ENCODE measurements at places on chromosomes 13 and 19. TPM values are rescaled to one million over a fixed set of nuclear protein-coding genes. Genes with fewer than 3 reads are reported as not detected.

DNA sequence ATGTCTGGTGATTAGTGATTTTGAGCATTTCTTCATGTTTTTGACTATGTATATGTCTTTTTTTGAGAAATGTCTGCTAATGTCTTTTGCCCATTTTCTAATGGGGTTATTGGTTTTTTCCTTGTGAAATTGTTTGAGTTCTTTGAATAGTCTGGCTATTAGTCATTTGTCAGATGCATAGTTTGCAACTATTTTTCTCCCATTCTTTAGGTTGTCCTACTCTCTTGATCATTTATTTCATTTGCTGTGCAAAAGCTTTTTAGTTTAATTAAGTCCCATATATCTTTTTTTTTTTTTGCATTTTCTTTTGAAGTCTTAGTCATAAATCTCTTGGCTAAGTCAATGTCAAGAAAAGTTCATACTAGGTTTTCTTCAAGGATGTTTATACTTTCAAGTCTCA lies 449.8 kb downstream of the DACH1 start:
- no peak for DNase-seq

DNA sequence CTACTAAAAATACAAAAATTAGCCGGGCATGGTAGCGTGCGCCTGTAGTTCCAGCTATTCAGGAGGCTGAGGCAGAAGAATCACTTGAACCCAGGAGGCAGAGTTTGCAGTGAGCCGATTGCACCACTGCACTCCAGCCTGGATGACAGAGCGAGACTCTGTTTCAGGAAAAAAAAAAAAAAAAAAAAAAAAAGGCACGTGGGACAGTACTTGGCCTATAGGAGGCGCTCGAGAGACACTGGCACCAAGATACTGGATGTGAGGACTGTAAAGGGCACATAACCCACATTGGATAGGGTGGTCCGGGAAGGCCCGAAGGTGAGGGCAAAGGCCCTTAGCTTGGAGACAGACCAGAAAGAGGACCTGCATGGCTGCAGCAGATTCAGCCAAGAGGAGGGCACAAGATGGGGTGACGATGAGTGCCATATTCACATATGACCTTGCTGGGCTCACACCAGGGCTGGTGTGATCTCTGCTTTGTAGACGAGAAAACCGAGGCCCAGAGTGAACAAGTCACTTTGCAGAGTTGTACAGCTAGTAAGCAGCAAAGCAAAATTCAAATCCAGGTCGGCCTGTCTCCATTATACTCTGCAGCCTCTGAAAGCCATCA lies 89.4 kb downstream of the DPF1 start:
- DNase-seq = no peak

CABP5 gene
- total RNA-seq = not detected

DNA sequence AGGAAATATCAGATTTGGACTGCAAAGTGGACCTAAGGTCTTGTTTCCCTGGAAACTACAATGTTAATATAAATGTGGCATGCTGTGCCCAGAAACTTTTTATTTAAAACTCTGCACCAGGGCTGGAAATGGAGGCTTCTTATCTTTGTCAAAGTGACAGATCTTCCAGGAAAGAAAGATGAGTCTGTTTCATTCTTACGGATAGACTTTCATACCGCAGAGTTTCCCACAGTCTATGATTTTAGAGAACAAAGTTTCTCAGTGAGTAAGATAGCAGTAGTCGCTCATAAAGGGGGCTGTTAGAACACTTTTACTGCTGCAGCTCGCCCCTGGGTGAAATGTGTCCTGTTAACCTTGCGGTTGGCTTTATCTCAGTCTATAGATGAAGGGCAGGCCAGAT lies 6.7 kb downstream of the CLEC11A start:
- no peak for DNase-seq

PRSS57 gene
- not detected for total RNA-seq

ZNF420 gene
- 12.5 TPM for total RNA-seq

DNA sequence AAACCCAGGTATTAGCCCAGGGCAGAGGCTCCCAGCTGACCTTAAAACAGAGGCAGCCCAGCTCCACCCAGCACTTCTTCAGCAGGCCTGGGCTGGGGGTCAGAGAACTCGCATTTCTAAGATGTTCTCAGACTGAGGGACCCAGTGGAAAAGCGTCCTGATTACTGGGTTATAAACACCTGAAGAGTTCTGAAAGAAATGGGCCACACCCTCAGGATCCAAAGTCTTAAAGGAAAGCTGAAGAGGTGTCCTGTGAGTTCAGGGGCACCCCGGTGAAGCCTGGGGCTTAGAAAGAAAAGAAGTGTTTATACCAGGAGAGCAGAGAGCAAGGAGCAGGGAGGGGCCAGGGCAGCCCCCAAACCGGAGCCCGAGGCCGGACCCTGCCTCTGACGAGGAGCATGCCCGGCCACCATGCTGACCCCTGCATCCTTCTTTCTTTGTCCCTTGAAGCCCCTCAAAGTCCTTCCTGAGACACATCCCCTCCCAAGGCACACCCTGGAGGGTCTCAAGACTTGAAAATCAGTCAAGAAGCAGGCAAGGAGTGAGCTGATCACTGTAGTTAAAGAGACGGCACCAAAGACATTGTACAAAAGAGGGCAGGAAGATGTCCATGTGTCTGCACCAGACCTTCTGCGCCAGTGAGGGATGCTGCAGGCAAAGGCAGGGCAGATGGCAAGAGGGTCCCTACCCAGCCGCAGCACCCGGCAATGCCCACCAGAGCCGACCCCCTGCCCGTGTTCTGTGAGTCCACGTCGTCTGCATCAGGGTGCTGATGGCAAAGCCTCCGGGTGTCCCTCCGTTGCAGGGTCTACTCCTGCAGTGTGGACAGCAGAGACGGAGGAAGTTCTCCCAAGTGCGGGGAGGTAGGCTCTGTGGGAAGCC lies 10.6 kb upstream of the RAB20 start:
- no peak for DNase-seq

PGLYRP2 gene
- total RNA-seq = 0.34 TPM

- DNase-seq = no peak
These were observed 330.6 kb downstream of the MYO16 start for GRCh38 chr13:108960006-108960405.

RDH8 gene
- total RNA-seq = not detected

DNA sequence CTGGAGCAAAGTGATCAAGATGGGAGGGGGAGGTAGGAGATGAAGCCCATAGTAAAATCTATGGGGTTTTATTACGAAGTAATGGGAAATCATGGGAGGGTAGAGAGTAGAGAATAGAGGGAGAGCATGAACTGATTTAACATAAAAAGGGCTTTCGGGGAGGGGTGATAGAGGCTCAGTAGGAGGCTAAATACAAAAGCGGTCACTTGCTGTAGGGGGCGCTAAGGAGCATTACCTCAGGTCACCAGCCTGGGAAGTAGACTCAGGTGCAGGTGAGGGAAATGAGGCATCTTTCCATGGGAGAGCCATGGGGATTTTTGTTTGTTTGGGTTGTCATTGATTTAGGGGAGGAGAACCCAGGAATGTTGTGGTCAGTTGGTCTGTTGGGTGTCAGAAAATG lies 14.1 kb downstream of the KRTDAP start:
- no peak for DNase-seq

GRCh38 chr13:32310134-32310706 lies 4.9 kb downstream of the ZAR1L start:
- DNase-seq = no peak

DNA sequence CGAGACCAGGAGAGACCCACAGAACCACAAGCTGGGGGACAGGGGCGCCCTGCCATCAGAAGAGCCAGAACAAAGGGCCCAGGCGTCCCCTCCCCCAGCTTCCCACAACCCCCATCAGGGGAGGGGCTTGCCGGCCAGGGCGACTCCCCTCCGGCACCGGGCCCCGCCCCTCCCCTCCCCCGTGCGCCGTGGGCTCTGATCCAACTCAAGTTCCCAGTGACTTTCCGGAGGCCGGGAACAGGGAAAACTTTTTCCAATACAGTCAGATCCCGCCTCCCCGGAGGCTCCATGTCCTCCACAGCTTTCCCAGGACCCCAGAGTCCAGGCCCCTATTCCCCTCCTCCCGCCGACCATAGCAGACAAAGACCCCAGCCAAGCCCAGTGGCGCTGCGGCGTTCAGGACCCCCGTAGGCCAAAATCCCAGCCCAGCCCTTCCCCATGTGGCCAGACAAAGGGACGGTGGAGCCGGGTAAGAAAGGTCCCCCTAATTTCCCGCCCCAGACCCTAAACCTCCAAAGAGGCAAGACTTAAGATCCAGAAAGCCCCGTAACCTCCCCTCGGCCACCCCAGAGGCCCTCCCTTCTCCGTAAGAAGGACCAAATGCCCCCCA lies 673 bp downstream of the TEAD2 start:
- DNase-seq = peak; percentile 86

ZNF835 gene
- total RNA-seq = 3.9 TPM

DNA sequence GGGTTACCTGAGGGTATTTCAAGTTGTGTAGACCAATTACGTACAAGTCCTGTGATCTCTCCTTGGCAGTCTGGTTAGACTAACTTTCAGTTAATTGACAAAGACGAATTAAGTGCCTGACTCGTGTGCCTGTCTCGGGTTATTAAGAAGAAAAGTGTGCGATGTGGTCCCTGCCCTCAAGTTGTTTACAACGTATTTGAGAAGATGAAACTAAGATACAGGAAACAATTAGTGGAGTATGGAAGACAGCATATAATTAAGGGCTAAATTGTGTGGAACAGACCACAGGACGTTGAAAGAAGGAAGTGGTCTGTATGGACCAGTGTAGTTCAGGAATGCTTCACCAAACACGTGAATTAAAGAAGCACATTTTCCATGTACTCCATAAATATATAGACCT lies 49.2 kb downstream of the KLF5 start:
- no peak for DNase-seq

ZNF350 gene
- total RNA-seq = 23.3 TPM

GRCh38 chr13:84393981-84394625 lies 511.8 kb upstream of the SLITRK1 start:
- no peak for DNase-seq

- no peak for DNase-seq
These were observed 98.0 kb downstream of the PRR20E start for GRCh38 chr13:57264965-57265364.

DNA sequence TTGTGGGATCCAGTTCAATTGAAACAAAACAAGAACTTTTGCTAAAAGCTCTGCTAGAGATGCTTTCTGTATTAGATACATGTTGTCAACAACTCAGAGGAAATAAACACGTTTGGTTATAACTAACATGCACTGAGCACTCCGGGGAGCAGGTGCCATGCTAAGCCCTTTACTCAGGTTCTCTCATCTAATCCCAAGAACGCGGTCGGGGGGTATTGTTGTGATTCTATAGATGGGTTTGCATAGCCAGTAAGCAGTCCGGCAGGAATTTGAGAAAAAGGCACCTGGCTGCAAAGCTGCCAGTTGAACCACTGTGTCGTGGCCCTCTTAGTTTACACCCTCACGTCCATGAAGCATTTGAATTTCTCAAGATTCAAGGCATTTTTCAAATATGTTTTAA lies 24.3 kb upstream of the SPACA7 start:
- DNase-seq = no peak

DNA sequence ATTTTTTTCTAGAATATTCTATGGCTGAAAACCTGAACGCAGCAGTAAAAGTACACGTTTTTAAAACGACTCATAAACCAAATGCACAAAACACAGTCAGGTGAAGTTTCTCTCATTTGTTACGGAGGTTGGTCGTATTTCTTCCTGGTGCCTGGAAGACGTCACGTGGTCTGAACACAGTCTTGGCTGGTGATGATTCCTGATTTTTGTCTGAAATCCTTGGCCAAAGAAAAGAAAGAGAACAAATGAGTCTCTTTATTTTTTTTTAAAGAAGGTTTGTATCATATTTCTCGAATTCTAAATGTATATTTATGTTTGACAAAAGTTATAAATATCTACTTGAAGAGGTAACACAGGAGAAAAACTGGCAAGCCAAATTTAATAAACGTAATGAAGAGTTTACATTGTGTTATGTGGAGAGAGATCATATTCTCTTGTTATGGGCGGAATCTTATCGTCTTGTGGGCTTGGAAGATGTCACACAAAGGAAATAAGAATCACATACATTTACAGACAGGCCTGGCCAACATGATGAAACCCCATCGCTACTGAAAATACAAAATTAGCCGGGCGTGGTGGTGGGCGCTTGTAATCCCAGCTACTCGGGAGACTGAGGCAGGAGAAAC lies 10.0 kb upstream of the PNMA8A start:
- no peak for DNase-seq

GRCh38 chr13:40146611-40147117 lies 491.2 kb downstream of the COG6 start:
- DNase-seq = no peak

DNA sequence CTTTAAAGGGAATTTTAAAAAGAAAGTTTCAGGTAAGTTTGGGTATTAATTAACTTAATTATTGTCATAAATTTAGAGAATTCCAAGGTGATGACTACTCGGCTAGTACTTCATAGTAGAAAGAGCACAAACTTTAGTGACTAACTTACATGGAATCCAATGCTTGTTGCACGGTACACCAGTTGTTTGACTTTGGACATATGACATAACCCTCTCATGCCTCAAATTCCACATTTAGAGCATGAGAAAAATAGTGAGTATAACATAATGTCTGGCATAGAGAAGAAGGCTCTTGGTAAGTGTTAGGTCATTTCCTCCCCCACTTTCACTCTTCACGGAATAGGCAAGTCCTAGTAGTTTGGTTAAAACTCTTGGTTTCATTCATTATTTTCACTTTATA lies 1249.4 kb upstream of the SLC10A2 start:
- no peak for DNase-seq

- no peak for DNase-seq
These were observed 54.9 kb downstream of the WDFY2 start for GRCh38 chr13:51639171-51639570.

GRCh38 chr13:43132911-43133310 lies 109.5 kb downstream of the DNAJC15 start:
- DNase-seq = no peak

GRCh38 chr19:53823380-53824120 lies 564 bp downstream of the NLRP12 start:
- DNase-seq = no peak

DNA sequence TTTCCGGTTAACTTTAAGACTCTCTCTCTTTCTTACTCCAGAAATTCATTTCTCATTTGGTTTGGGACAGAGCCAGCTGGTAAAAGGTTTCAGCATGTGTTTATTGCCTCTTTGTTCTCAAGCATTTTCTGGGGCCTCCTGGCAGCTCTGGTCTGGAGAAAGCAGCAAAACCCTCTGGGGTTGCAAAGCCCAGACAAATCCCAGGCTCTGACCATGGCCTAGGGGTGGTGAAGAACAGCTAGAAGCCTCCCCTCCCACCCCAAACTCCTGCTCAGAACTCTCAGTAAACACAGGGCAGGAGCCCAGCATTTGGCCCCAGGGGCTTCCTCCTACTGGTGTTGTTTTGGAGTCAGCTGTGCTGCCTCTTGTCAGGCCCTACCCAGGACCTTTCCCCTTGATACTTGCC lies 124.2 kb upstream of the SERP2 start:
- DNase-seq = peak; percentile 62

All from ureter (tissue), 1 donor.